ENCODE measurements at places on chromosomes 5 and 9.

DNA sequence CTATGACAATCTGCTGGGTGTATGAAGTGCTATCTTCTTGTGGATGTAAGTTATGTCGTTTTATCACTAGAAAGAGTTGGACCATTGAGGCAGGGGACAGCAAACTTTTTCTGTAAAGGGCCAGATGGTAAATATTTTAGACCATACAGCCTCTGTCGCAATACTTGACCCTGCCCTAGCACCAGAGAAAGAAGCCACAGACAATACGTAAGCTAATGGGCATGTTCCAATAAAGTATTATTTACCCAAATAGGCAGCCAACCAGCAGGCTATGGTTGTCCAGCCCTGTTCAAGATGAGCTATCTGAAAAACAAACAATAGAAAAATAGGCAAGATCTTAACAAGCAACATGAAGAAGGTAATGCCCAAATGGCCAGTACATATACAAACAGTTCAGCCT is 36.4 kb downstream of the MTX3 start:
- no peak for DNase-seq

DNA sequence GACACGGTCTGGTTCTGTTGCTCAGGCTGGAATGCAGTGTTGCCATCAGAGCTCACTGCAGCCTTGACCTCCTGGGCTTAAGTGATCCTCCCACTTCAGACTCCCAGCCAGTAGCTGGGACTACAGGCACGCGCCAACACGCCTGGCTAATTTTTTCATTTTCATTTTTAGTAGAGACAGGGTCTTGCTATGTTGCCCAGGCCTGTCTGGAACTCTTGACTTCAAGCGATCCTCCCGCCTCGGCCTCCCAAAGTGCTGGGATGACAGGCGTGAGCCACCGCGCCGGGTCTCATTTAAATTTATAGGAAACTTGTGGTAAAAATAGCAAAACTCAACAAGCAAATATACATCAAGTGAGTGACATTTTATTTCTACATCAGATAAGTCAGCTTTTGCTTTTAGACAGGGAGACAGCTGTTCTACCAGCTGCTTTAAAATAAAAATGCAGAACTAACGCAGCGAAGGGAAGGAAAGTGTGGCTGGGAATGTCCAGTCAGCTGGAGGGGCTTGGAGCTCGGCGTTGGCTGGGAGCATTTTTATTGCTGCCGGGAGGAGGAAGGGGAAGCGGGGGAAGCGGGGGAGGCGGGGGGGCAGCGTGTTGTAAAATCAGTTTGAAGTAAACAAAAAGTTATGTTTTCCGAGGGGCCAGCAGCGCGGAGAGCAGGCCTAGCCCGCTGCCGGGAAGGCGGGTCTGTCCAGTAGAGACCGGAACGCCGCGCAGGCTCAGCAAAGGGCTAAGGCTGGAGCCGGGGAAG is 707 bp upstream of the ZFYVE16 start:
- DNase-seq, result peak; percentile 78

DNA sequence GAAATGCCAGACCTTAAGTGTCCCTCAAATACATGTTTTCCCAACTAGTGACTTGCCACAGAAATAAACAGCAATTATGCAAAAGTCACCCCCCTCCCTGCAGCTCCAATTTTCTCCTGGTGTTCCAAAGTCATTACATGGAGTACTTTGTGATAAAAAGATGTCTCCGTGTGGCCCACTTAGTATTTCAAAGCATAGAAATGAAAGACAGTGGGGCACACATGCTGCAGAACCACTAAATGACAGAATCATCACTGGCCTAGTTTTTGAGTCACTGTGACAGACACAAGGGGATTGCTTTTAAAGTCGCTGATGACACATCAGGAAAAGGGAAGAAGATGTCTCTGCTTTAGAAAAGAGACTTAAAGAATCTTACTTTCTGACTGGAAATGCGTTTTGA is 323.4 kb downstream of the PSAT1 start:
- DNase-seq, result no peak

- no peak for DNase-seq
Measured at GRCh38 chr9:114685951-114686350, 4.0 kb upstream of the TEX48 start.

DNA sequence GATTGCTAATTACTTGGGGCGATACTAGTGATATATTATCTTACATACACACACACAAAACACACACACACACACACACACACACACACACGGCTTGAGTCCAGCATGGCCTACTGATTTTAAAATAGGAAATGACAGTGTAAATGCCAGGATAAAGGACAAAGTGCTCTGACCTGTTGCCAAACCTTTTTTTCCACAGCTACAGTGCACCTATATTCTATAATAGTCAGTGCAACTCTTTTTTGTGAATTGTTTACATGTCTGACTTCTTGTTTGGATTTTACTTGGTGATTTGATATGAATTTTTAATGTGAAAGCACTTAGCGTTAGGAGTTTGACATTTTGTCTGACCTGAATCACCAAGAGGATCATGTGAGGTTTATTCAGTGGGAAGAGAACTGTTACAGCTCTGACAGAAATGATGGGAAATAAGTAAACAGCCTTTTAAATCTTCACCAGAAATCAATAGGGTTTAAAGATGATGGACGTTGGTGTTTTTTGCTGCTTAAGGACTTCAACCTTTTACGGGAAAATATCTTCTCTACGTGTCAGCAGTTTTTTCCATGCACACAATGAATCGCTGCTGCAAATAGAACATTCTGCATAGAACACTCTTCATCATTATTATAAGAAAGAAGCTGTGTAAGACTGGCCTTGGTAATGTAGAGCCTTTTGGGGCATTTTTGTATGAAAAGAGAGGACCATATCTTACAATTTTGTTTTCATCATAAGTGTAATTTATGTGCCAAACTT is 218.5 kb downstream of the RANBP17 start:
- no peak for DNase-seq

- DNase-seq, result no peak
Measured at GRCh38 chr9:97441729-97442128, 29.8 kb downstream of the TDRD7 start.

DNA sequence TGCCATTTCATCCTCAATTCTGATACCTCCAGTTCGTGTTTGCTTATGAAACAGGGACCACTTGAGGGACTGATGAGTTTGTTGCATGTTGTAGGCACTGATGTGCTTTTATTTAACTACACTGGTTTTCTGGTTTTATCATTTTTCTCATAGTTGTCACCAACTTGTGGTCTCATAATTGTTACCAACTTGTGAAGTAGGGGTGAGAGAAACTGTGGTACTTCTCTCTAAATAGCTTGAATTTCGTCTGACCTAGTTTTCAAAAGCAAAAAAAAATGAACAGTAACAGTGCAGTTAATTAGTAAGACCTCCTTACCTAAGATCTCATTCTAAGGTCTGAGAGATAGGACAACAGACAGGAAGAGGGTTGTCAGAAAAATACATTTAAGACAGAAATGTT is 78.0 kb downstream of the ANXA2R start:
- no peak for DNase-seq

DNA sequence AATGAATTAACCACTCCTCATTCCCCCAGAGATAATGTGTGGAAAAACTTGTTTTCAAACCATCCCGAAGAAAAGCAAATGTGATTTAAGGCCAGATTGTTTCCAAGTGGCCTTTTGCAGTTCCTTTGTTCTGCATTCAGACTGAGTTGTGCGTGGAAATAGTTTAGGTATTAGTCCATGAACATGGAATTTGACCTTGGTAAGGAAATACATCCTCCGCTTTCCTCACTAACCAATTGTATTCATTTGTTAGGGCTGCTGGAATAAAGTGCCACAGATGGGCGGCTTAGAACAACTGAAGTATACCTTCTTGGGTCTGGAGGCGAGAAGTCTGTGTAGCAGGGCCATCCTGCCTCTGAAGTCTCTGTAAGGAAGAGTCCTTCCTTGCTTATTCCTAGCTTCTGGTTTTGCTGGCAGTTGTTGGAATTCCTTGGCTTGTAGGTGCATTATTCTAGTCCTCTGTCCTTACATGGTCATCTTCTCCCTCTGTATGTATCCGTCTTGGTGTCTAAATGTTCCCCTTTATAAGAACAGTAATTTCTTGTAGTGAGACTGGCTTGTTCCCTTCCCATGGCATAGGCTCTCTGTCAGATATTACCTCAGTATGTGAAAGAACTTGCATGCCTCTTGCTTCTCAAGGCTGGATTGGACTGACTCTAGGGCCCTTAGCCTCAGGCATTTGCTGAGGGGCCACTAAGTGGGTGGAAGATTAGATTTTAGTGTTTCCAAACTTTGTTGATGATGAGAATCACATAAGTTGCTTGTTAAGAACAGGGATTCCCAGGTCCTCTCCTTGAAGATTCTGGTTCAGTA is 53.9 kb downstream of the RAI14 start:
- no peak for DNase-seq

DNA sequence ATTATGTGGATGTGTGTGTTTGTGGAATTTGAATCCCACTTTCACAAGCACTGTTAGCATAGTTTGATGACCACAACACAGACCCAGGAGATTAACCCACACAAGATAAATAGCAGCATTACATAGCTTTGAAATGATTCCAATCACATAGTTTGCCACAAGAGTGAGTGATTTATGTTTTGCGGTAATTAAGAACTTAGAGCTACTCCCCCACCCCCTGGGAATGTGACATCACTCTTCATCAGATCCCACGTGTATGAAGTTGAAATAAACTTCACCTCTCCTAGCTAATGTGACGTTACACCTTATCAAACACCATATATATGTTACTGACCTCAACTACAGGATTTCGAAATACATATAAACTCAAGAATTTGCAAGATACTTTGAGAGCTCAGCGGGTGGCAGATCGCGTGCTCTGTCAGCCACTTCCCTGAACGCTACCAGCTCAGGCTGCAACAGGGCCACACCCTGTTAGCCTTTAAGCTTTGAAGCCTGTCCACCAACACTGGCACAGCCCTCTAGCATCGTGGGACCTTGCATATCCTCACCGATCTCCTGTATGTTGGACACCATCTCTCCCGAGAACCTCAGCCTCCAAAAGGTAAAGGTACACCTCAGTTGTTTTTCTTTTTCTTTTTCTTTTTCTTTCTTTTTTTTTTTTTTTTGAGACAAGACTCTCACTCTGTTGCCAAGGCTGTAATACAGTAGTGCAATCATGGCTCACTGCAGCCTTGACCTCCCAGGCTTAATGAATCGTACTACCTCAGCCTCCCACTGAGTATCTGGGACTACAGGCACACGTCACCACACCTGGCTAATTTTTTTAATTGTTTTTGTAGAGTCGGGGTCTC is 1.7 kb upstream of the AGTPBP1 start:
- peak; percentile 87 for DNase-seq

DNA sequence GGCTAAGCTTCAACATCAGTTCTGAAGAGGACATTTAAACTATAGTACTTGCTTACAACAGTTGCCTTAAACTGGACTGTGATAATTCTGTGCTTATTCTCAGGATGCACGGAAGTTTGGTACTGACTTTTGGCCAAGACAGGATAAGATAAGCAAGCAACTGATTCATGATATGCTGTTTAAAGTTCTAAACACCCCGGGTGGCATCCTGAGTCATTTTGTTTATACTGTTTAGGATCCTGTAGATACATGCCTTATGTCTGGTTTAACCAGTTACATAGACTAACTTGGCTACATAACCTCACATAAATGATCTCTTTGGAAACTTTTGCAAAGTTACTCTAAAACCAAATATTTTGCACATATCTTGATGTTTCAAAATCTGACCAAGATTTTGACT is 95.9 kb downstream of the CDH9 start:
- no peak for DNase-seq

GRCh38 chr5:134127376-134127861 is 12.9 kb downstream of the TCF7 start:
- no peak for DNase-seq

DNA sequence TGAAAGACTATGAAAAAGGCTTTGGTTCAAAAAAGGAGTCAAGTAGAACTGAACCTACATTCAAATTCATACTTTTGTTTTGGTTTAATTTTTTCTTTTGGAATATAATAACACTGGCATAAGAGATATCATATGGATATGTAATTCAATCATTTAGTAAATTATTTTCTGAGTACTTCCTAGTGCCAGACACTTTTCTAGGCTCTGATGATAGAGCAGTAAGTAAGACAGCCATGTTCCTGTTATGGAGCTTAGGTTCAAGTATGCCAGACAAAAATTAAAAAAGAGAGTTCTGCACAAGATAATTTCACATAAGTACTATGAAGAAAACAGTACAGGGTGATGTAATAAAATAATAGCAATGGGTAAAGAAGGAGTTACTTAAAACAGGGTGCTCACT is 1074.0 kb downstream of the PTPRD start:
- DNase-seq, result no peak

DNA sequence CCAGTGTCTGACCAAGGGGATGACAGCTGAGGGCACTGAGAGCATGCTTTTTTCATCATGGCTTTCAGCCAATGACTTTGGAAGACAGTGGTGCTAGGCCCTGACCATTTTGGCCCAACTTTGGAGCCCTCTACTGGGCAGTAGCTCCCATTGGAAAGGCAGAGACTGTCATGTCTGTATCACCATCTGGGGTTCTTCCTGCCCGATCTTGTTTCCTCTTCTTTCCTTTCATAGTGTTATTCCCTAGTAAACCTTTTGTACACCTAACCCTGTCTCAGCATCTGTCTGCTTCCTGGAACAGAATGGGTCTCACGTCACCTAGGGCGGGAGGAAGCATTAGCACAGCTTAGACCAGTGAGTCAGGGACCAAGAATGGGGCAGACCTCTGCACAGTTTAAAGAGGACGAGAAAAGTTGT is 97.4 kb upstream of the MAST4 start:
- DNase-seq, result peak; percentile 13

GRCh38 chr5:62256161-62257019 is 49.6 kb upstream of the KIF2A start:
- DNase-seq, result no peak

DNA sequence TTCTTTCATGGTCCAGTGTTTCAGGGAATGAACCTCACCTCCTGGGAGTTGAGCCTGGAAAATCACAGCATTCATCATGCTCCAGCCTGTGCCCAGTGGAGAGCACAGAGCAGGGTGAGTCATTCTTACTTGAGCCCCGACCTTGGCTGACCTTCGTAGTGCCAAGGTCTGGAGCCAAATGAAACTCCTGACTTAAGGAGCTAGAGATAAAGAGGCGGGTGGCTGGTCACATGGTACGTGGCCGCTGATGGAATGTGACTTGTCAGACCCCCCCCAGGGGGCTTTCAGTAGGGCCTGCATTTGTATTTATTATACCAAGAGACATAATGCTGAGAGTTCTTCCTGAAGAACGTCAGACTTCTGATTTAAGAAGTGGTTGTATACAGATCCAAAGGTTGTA is 15.0 kb upstream of the PIP5K1B start:
- no peak for DNase-seq

GRCh38 chr5:35488791-35489190 is 128.9 kb upstream of the SPEF2 start:
- peak; percentile 67 for DNase-seq

DNA sequence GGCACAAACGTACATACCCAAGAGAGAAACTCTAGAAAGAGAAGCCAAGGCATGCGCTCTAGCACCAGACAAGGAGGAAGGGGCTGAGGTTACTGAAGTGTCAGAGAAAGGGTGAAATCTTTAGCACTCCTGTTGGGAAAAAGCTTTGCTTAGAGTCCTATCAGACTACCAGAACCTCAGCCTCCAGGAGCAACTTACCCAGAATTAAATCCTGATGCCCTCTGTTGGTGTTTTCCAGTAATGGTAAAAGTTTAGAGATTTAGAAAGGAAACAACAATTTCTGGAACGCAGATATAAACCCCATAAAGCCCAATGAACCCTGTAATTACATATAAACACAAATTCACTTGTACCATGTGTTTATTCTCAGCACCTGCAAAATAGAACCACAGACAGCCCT is 33.2 kb upstream of the ASTN2 start:
- DNase-seq, result peak; percentile 1

GRCh38 chr5:94830520-94830919 is 212.1 kb downstream of the SLF1 start:
- peak; percentile 39 for DNase-seq
